ENCODE measurements at places on chromosomes 4 and X.

GRCh38 chr4:6044805-6045204 is 26.6 kb upstream of the C4orf50 start:
- no peak for DNase-seq

DNA sequence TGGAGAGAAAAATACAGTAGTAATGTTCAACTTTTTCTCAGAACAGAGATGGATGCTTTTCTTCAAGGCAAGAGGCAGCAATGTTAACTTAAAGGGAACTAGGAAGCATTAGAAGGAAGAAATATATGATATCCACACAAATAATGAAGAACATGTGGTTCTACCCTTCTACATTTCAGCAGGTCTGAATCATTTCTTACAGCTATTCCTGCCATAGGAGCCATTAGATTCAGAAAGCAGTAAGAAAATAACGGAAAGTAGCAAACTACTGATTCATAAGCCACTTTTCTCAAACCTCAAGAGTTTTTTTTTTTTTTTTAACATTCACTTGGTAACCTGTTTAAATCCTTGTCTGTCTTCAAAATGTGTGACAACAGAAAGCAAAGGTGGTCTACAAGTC is 1251.6 kb upstream of the AGA start:
- no peak for DNase-seq

DNA sequence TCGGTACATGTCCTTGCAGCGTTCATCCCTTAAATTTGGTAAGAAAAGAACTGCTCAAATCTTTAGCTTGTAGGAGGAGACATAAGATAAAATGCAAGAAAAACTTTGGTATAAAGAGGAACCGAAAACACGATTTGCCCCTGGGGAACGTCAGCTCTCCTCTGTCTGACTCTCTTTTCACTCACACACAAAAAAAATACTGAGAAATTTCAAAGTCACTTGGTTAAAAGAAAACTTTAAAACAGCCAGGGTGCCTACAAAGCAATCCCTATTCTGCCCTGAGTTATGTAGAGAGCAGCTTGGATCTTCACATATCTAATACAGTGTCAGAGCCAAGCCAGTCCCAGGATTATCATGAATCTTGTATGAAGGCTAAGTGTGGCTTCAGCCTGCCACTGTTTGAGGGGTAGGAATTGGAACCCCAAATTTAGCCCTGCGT is 248.5 kb upstream of the CXXC4 start:
- DNase-seq: no peak

DNA sequence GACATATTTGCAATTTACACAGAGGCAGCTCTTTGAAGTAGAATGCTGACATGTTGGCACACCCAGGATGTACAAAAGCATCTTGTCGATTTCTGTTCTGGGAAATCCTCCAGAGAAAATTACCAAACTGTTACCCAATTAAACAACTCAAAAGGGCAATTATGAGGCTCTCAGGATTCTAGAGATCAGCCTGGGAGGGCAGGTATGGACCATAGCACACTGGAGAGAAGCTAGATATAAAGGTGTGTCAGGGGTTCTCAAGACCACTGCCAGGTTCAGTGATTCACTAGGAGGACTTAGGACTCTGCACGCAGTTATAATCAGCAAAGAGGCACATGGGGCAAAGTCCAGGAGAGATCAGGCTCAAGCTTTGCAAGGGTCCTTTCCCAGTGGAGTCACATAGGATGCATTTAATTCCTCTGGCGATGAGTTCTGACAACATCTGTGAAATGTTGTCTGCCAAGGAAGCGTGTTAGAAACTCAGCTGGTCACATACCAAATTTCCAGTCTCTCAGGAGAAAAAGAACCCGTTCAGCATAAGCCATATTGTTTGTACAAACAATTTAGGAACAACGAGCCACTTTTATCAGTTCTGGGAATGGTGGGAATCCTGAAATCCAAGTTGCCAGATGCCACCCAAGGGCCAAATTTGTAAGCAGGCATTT is 100.8 kb downstream of the SYTL5 start:
- no peak for DNase-seq

DNA sequence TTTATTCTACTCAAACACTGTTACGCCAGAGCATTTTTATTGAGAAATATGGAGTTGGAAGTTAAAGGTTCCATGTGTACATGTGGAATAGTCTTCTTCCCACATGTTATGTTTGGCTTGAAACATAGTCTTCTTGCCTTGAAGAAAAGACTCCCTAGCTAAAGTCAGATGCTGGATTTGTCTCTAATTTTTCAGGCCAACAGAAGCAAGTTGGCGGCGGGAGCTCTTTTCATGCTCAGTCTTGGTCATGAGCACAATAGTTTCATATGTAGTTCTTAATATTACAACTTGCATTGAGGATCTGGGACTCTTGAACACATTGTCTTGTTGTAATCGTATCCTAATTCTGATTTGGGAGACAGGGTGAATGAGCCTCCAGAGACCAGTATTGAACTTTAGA is 19.4 kb downstream of the SEPTIN11 start:
- DNase-seq: no peak

GRCh38 chr4:74108457-74109115 is 9.6 kb upstream of the CXCL2 start:
- DNase-seq: no peak

GRCh38 chrX:106931831-106932491 is 11.8 kb downstream of the CLDN2 start:
- no peak for DNase-seq

- no peak for DNase-seq
These were observed 45.4 kb downstream of the FGFRL1 start for GRCh38 chr4:1056671-1057402.

- DNase-seq: no peak
These were observed 46.8 kb upstream of the RADX start for GRCh38 chrX:106564986-106565385.

DNA sequence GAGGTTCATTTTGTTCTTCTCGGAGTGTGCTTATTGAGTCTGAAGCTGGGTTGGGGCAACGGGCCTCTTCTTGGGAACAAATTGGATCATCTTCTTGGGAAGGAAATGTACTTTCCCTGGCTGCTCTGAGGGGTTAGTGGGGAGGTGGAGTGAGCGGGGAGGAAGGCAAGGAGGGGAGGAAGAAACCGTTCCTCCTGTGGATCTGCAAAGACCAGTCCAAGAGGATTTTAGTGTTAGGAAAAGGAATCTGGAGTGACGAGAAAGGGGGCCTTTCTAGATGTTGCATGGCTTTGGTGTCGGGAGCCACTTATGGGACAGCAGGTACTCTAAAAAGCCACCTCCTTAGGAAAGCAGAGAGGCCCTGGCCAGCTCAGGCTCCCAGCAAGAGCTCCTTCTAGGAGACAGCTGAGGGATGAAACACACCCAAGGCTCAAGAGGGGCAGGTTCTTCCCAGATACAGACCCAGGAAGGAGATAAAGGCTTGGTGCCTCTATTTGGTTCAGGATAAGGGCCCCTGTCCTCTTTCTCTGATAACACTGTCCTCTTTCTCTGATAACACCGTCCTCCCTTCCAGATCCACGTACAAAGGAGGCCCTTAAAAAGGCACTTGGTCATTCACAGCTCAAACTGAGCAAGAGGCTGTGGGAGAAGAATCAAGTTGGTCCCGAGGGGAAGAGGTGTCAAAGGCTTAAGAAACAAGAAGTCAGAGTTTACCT is 451 bp downstream of the SOD3 start:
- no peak for DNase-seq

Data from activated CD8-positive, alpha-beta memory T cell treated with anti-CD3 and anti-CD28 coated beads for 1 hour (primary cell).